Activated CD4-positive, alpha-beta T cell treated with anti-CD3 and anti-CD28 coated beads, Interleukin-2, Interleukin-6, amounts not matched to agents 100 ng/mL and 50 ng/mL, durations not matched to agents 16 hours and 8 hours (primary cell): ENCODE measurements at places on chromosomes 11 and 22.
A peak's percentile ranks its signal among the peaks of the same experiment; 100 is the strongest.

DNA sequence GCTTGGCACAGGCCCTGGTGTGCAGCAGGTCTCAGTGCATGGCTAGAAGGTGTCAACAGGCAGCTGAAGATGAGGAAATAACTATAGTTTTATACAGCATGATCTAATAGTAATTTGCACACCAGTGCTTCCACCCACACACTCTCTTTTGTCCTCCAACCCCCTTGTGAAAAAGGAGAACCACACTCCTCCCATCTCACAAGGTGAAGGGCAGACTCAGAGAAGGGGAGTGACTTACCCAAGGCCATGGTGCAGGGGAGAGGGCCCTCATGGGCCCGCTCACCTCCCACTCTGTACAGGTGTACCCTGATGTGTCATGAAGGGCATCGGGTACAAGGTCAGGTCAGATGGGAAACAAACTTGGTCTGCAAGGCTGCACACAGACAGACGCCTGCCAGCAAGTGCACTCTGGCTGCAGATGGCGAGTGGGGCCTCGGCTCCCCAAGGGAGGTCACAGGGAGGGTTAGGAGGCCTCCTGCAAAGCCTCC, 53.4 kb downstream of the DGCR2 start:
- no peak for DNase-seq

- peak; percentile 72 for DNase-seq
Observed at GRCh38 chr11:102940714-102941588, 14.6 kb downstream of the MMP13 start.

DNA sequence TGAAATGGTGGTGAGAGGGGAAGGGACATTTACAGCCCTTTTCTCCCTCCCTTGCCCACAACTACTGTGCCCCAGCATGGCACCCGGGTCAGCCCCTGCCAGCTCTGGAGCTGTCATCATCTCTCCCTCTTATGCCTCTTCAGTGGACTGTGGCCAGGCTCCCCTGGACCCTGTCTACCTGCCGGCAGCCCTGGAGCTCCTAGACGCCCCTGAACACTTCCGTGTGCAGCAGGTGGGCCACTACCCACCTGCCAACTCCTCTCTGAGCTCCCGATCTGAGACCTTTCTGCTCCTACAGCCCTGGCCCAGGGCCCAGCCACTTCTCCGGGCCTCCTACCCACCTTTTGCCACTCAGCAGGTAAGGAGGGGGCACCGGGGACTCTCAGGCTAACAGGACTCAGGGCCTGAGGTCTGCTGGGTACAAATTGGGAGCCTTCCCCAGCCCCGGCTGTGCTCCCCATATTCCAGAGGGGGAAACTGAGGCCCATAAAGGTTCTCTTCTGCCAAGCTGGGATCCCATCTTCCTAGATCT, 2.9 kb downstream of the TMEM132A start:
- DNase-seq: no peak

DNA sequence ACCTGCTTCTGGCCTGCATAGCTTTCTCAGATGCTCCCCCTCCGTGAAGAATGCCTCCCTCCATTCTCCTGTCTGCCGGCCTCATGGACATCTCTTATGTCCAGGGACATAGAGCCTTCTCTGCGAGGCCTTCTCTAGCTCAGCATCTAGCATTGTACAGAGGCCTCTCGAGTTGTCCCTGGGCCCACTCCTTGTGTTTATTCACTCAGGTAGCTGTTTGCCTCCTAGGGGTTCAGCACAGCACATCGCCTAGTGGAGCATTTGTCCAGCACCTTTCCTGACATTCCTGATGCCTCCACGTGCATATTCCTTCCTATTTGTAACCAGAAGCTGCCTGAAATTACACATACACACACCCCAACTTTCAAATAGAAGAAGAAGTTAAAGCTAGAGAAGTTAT, 101.3 kb downstream of the TBC1D22A start:
- no peak for DNase-seq

GRCh38 chr11:27611947-27612455, 88.3 kb downstream of the BDNF start:
- no peak for DNase-seq

GRCh38 chr22:42693055-42693762, 27.5 kb downstream of the A4GALT start:
- no peak for DNase-seq

- no peak for DNase-seq
Observed at GRCh38 chr11:44316659-44317240, 6.8 kb upstream of the ALX4 start.

DNA sequence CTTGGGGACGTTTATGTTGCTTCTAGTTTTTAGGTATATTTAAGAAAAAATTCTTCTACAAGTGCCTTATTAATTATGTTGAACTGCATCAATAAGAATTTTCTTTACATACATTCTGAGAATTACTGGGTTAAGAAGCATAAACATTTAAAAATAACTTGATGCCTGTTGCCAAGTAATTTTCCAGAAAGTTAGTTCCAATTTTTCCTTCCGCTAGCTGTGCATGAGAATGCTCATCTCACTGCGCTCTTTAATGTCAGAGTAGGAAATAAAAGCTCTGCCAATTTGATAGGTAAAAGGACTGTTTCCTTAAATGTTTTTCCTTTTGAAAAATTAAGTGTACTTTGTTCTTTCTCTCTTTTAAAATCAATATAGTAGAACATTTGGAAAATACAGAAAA, 113.1 kb upstream of the ZBED5 start:
- no peak for DNase-seq

DNA sequence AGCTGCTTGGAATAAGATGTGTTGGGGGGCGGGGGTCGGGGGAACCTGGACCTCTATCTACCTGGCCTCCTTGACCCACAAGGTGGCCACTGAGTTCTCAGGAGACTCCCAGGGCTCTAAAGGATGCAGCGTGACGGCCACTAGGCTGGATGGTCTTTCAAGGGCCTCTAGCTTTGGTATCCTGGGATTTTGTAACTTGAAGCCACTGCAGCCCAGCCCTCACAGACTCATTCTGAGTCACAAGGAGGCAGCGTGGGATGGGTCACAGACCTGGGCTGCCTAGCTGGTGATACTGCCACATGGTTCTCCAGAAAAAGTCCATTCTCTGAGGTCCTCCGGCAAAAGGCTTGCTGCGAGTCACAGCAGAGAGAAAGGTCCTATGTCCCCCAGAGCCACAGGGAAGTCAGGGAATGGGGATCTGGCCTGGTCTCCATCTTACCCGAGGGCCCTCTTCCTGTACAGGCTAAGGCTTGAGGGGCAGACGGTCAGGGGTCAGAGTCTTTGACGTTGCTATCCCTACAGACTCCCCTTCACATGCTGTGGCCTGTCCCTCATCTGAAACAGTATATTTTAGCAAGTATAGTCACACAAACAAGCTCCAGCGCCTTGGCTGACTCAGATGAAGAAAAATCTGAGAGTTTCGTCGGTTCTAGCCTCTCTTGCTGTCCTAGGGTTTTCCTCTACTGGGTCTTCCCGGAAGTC, 52.4 kb downstream of the KCNC1 start:
- DNase-seq: no peak

DNA sequence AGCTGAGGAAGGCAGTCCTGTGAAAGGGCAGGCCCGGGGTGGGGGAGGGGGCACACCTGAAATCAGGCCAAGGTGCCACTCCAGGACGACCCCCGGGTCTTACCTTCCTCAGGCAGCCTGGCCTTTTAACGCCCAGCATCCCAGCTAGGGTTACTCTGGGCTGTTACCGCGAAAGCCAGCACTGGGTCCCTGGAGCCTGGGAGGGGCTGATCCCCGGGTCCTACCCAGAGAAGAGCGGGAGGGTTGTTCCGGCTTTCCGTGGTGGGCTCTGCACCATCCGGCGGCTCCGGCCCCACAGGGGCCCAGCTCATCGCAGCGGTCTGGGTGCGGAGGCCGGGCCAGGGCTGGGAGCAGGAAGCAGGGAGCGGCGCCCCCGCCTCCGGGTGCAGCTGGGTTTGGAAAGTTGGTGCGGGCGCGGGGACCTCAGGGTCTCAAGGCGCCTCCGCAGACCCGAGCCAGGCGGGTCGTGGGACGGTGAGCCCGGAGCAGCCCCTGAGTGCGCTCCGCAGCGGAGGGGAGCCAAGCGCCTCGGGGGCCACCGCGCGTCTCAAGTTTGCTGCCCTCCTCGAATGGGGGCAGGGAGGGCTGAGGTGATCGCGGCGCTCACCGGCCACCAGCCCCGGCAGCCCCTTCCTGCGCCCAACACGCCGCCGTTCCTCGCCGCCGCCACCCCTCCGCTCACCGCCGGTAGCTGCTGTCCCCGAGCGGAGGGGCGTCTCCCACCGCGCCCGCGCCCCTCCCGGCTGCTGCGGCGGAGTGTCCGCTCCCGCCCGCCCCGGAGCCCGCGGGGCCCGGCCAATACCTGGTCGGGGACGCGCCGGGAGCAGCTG, 831 bp downstream of the CHST1 start:
- DNase-seq: no peak

DNA sequence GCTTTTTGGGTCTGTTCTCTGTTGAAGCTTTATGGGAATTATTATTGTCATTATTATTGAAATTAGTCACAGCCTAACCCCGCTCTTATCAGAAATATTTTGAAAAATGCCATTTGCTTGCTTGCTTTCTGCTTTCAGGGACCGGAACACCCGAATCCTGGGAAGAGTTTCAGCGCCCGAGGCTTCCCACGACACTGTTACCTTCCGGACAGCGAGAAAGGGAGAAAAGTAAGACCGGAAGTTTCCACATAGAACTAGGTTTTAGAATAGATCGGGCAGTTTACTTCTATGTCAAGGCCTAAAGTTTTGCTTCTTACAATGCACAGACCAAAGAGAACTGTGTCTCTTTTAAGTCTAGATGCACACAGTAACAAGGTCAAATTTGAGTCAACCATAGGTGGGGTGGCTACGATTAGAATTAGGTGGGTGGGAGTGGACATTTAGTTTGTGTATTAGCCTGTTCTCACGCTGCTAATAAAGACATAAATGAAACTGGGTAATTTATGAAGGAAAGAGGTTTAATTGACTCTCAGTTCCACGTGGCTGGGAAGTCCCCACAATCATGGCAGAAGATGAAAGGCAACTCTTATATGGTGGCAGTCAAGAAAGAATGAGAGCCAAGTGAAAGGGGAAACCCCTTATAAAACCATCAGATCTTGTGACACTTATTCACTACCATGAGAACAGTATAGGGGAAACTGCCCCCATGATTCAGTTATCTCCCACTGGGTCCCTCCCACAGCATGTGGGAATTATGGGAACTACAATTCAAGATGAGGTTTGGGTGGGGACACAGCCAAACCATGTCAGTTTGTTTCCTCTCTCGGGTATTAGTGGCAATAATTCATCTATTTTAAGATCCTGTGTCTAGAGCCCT, 12.9 kb downstream of the MPEG1 start:
- DNase-seq: peak; percentile 40

- no peak for DNase-seq
Observed at GRCh38 chr22:27937453-27937852, 18.4 kb upstream of the PITPNB start.

DNA sequence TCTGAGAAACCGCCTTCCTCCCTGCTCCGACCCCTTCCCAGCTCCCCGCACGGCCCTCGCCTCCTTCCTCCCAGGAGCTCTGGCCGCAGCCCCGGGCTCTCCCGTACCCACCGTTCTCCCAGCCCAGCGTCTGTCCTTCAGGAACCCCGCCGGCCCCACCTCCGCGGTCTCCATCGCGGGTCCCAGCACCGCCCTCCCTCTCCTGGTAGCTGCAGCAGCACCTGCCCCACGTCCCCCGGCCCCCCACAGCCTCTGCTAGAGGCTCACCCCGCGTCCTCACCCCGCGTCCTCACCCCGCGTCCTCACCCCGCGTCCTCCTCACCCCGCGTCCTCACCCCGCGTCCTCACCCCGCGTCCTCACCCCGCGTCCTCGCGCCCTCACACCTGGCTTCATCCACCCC, 85.9 kb downstream of the WNT7B start:
- DNase-seq: no peak

- DNase-seq: no peak
Observed at GRCh38 chr11:130671801-130672700, 223.6 kb downstream of the ADAMTS15 start.

DNA sequence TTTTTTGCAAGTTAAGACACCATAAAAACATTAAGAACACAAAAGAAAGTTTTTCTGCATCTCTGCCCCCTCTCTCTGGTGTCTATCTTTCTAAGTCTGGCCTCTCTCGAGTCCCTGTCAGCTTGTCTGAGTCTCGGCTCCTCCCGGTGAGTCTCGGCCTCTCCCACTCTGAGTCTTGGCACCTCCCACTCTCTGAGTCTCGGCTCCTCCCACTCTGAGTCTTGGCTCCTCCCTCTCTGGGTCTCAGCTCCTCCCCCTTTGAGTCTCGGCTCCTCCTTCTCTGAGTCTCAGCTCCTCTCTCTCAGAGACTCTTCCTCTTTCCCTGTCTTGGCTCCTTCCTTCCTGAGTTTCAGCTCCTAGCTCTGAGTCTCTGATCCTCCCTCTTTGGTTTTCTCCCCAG, 72.5 kb upstream of the AMPD3 start:
- no peak for DNase-seq

DNA sequence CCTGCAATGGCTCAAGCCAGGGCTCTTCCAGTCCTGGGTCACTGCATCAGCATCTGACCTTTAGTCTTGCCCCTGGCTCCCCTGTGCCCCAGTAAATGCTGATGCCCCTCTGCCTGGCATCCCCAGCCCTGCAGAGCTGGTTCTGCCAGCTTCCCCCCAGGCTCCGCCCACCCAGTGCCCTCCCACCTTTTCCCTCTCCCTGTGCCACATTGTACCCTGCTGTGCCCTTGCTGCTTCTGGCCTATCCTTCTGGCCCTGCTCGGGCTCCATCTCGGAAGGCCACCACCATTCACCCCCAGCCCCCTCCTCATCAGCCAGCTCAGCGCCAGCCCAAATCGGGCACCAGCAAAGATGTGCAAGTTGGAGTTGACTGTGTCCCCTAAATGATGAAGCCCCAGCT, 7.4 kb downstream of the CAPN5 start:
- DNase-seq: no peak

GRCh38 chr11:73894725-73895335, 18.0 kb downstream of the PAAF1 start:
- DNase-seq: no peak

DNA sequence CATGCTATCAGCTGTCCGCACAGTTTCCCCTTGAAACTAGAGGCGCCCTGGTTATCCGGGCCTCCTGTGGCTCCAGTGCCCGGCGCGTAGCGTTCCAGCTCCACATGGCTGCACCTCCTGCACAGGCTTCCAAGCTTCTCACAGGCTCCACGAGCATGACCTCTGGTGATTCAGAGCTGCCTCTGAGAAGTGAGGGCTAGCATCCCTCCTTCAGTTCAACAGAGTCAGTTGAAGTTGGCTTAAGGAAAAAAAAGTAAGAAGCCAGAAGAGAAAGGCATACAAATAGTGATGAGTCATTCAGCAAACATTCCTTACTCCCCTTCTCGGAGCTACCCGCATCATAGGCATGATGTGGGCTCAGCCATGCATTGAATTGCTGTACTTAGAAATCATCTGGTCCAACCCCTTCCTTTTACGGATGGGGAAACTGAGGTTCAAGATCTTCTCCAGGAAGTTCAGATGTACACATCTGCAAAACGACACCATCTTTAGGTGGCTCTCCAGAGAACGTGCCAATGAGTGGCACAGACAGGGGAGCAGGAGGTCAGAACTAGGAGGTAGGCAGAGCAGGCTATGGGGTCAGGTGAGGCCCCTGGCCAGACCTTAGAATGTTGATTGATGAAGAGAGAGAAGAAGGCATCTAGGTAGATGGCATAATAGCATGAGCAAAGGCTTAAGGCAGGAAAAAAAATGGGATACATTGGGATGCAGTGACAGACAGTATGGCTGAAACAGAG, 216.3 kb upstream of the TBCEL start:
- no peak for DNase-seq
